ENCODE measurements at places on chromosomes 3 and 15.

- DNase-seq = no peak
These were observed 4.7 kb downstream of the SMAD3 start for GRCh38 chr15:67070150-67070549.

DNA sequence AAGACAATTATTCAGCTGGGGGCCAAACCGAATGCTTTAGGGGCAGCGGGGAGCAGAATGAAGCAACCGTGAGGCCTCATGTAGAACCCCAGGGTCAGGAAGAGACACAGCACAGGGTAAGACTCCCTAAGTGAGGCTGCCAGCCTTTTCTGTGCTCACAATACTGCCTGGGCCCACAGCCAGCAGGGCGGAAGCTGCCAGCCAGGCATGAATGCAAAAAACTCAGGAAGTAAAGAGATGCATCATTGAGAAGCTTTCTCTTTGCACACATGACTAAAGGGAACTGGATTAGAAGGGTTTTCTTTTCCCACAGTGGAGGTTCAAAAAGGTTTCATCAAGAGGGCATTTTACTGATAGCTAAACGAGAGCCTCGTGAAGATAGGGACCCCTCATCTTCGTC lies 33.3 kb downstream of the CA12 start:
- no peak for DNase-seq

GRCh38 chr3:62870321-62870720 lies 4.9 kb downstream of the CADPS start:
- DNase-seq = no peak

- no peak for DNase-seq
These were observed 13.7 kb upstream of the COL8A1 start for GRCh38 chr3:99624496-99625236.

- no peak for DNase-seq
These were observed 476.3 kb downstream of the MAGI1 start for GRCh38 chr3:65562447-65562846.

DNA sequence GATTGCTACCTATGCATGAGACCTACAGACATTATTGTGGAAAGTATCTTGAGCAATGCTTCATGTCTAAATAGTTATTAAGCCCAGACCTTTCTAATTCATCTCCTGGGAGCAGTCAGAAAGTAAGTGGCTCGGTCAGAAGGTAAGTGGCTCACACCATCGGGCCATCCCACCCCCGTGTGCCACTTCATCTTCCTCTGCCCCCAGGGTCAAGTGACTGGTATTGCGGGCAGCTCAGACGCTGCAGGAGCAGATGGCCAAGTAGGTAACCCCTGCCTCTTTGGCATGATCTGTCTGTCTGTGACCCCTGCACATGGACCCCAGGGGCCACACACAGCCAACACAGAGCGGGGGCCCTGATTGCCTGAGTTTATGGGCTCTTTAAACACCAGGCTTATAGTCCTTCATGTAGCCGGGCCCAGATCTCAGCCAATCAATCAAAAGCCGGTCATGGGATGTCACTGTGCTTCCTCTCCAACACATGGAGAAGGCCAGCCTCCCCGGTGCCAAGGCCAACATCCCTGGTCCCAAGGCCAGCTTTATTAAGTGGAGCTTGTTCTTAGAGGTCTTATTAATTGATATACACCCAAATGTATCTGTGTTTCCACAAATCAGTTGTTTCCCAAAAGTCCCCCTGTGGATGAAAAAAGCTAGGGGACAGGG lies 42.9 kb downstream of the LARP6 start:
- DNase-seq = no peak

DNA sequence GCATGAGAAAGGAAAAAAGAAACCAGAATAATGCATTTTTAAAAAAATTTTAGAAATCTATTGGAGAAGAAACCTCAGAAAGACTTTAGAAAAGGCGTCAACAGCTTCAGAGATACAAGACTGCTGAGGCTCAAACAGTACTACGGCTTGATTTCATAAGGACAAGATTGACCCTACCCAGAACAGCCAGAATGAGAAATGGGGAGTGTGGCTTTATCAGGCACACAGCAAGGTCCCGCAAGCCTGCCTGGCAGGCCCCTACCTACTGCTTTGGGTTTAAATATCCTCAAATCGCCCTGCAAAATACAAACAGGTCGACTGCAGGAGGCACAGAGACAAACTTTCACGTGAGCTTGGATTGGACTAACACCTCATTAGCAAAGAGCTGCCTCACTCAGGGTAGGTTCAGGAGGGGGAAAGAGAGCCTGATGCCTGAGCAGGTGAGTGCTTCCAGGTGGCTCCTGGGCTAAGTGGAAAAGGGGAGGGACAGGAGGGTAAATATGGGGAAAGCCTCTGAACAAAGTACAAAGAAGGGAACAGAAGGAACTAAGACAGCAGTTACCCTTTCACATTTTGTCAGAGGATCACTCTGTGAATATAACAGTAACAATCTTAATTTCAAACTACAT lies 87.5 kb downstream of the RORA start:
- DNase-seq = no peak

GRCh38 chr3:139425745-139426400 lies 36.4 kb upstream of the COPB2 start:
- DNase-seq = no peak

DNA sequence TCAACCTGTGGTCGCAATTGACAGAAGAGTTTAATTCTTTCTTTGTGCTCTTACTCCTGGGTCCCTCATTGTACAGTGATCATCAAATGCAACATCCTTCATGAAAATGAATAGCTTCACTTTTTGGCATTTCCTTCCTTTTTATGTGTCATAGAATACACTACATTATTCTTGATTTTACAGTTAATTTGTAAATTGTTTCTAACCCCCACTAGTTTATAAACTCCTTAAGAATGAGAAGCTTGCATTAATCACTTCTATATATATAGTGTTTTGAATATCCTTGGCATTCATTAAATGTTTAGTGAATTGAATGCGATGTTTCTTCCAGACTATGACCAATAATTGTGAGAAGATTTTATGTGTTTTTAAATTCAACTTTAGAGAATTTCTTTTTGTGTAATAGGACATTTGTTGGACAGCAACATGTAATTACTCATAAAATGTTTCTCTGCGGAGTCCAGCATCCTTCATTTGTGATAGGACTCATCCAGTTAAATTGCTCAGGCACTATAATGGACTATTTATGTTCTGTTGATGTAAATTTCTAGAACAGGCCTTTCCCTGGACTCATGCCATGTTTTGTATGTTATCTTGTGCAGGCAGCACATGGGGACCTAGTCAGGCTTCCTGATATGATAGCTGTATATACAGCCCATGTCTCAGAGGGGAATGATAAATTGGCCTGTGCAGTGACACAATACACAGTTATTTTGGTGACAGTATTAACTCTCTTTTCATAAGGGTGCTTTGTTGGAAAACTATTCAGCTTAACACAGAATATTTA lies 51.3 kb downstream of the MBNL1 start:
- no peak for DNase-seq

GRCh38 chr3:94525043-94525442 lies 462.2 kb downstream of the NSUN3 start:
- DNase-seq = no peak

GRCh38 chr3:45491344-45491743 lies 103.0 kb downstream of the LARS2 start:
- peak; percentile 38 for DNase-seq

DNA sequence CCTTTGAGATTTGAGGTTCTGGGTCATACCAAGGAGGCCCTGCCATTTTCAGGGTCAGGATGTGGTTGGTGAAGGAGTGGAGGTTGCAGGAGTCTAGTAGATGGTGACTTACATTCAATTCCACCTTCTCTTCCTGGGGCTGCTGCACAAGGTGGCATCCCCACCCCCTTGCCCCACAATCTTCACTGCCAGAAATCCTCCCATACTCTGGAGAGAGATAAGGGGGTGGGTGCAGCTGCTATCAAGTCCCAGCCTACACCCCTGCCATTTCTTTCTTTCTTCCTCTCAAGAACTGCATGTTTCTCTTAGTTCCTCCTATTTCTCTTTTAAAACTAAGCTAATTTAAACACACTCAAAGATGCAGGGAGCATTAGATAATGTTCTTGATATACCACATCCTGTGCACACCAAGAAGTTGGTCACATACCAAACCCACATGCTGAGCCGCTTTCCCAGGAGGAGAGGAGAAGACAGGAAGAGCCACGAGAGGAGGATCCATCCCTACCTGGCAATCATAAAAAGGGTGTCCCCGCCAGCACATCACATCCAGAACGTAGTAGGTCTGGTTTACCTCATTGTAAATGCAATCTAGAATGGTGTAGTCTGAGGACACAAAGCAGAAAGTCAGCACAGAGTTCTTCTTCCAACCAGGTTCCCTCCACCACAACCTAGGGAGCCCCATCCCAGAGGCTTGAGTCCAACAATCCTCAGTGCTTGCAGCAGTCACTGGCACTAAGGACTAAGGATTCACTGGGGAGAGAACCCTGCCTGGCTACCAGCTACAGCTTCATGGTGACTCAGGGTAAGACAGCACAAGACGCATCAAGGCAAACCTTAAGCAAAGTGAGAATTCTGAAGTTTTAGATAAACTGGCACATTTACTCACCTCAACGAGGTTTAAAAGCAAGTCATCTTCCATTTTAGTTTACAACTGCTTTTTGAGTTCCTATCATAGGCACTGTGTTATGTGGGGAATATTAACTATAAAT lies 18.5 kb downstream of the SNUPN start:
- DNase-seq = no peak

- DNase-seq = no peak
These were observed 66.9 kb downstream of the FOXB1 start for GRCh38 chr15:60070838-60071493.

GRCh38 chr3:171178714-171179113 lies 152.2 kb upstream of the SLC2A2 start:
- no peak for DNase-seq

DNA sequence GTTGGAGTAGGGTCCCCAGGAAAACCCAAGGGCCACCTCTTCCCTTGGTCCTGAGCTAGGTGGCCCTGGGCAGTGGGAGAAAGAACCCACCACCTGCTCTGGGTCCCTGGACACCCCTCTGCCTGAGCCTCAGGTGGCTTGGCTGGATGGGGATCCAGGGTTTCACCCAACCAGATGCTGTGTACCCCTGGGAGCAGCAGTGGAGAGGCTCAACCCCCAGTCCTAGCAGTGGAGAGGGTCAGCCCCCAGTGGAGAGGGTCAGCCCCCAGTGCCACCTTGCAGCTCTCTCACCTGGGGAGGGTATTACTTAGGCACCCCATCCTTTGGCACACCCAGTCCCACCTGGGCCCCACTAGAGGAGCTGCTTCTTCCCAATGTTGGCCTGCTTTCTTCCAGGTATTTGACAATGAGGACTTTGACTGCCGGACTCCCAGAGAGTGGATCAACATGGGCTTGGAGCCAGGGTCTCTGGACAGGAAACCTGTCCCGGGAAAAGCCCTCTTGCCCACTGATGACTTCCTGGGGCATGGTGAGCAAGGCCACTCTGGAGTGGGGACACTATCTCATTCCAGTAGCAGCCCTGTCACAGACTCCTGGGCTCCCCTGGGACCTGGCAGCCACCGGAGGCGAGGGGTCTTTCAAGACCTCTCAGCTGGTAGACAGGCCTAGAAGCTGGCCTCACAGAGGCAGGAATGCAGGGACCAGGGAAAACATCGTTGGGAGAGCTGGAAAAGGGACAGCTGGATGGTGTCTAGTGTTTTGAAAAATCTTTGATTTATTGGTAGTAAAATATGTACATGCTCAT lies 11.6 kb downstream of the DNAH1 start:
- DNase-seq = no peak

DNA sequence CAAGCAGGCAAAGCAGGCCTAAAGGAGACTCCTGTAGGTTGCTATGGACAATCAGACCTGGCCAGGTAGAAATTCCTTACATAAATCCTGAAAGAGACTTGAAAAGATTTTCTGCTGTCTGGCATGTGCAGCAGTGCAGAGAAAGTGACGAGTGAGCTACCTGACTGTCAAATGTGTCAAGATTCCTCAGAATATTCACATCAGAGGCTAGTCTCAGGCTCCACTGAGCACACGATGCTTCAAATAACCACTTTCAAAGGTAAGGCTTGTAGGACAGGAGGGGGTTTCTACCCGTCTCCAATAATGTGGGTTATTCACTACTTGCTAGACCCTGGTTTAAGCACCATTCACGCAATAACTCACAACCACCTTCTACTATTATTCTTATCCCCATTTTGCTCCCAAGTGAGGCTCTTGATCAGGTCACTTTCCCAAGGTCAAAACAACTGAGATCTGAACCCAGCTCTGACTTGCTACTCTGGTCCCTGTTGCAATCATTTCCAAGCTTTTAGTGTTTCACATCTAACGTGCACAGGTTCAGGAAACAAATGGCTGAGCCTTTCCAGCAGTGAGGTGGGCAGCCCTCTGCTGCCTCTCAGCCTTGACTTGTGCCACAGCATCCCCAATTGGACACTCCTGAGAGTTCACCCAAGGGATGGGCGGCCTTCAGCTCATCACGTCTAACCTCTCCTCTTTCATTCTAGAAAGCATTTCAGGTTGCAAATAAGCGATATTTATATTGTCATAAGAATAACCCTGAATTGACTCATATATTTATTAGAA lies 329.9 kb upstream of the WNT5A start:
- no peak for DNase-seq

- DNase-seq = no peak
These were observed 20.6 kb upstream of the KNG1 start for GRCh38 chr3:186696522-186696921.

GRCh38 chr3:183782576-183783276 lies 42.7 kb downstream of the MAP6D1 start:
- no peak for DNase-seq

DNA sequence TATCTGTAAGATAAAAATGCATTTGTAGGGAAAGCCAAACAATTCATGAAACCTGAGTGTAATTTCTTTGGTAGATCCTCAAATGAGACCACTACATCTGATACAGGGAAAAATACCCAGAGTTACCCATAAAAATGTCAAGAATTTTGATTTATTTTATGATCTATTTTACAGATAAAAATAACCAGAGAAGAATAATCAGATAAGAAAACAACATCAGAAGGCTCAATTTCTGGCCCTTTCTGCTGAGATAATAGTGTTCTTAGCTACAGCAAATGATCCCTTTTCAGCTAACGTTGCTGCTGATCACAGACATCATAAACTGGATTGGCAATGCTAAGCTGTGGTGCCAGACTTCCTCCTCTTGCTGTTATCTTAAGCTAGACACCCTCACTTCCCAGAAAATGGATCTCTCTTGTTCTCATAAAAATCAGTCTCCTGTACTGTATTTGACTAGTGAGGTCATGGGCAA lies 21.3 kb upstream of the TMEM108 start:
- DNase-seq = no peak

DNA sequence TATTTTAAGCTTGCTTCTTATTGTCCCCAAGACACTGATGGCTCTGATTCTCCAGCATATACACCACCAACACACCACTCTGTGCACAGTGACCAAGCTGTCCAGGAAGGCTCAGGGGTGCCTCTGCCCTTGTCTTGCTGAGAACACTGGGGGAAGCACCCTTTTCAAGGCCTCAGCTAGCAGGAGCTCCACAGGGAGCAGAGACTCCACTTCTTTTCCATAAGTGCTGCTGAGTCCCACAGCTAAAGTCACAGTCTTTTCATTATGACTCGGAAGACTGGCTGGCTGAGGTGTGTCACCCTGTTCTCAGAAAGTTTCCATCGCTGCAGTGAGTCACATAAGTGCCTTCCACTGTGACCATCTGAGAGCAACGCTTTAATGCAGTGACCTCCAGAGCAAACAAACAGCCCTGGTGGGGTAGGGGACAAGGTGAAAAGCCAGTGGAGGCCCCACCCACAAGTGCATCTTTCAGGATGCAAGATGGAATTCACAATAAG lies 226.9 kb upstream of the CHRNA7 start:
- no peak for DNase-seq

Data from stimulated activated CD4-positive, alpha-beta T cell treated with anti-CD3 and anti-CD28 coated beads, Interleukin-15, amount 100 ng/mL, for 48 hours (primary cell).